Retina (tissue), 1 donor: ENCODE measurements at places on chromosomes 13 and 19.

DNA sequence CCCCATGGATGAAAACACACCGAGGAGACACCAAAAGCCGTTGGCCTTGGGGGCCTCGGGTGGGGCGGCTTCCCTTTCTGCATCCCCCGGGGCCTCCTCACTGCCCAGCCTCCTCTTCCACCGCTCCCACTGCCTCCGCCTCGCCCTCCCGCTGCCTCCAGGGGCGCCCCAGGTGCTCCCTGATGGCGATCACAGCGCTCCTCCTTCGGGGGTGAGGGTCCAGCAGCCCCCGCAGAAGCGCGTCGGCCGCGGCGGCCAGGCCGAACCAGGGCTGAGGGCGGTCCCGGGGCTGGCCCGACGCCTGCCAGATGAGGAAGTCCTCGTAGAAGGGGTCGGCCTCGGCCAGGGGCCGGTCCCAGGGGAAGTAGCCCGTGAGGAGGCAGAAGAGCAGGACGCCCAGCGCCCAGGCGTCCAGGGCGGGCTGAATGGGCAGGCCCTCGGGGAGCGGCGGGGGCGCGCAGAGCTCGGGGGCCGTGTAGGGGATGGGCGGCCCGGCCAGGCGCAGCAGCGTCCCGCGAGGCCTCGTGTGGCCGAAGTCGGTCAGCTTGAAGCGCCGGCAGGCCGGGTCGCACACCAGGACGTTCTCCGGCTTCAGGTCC is 7.2 kb downstream of the SBK2 start:
- DNase-seq: no peak

- DNase-seq: no peak
Measured at GRCh38 chr13:30819136-30819888, 84.0 kb downstream of the ALOX5AP start.

DNA sequence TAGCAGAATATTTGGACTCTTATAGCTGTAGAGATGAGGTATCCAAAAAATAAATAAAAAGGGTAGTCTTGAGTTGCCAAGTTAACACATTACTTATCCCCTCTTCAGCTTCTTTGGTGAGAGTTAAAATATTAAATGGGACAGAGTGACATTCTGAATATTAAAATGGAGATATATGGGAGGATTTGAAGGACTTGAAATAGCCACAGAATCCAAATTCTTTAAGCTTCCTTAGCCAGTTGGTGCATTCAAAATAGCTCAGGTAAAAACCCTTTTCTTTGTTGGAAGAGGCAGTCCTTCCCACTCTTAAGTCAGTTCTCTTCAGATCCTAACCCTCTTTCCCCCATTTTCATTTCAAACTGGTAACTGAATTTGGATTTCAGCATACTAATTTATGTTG is 130.1 kb upstream of the KLF12 start:
- no peak for DNase-seq

- peak; percentile 32 for DNase-seq
Measured at GRCh38 chr13:36131931-36132297, 732 bp upstream of the DCLK1 start.

GRCh38 chr13:113209759-113210421 is 477 bp downstream of the CUL4A start:
- peak; percentile 76 for DNase-seq

GRCh38 chr13:34107806-34108205 is 289.9 kb downstream of the RFC3 start:
- DNase-seq: no peak

DNA sequence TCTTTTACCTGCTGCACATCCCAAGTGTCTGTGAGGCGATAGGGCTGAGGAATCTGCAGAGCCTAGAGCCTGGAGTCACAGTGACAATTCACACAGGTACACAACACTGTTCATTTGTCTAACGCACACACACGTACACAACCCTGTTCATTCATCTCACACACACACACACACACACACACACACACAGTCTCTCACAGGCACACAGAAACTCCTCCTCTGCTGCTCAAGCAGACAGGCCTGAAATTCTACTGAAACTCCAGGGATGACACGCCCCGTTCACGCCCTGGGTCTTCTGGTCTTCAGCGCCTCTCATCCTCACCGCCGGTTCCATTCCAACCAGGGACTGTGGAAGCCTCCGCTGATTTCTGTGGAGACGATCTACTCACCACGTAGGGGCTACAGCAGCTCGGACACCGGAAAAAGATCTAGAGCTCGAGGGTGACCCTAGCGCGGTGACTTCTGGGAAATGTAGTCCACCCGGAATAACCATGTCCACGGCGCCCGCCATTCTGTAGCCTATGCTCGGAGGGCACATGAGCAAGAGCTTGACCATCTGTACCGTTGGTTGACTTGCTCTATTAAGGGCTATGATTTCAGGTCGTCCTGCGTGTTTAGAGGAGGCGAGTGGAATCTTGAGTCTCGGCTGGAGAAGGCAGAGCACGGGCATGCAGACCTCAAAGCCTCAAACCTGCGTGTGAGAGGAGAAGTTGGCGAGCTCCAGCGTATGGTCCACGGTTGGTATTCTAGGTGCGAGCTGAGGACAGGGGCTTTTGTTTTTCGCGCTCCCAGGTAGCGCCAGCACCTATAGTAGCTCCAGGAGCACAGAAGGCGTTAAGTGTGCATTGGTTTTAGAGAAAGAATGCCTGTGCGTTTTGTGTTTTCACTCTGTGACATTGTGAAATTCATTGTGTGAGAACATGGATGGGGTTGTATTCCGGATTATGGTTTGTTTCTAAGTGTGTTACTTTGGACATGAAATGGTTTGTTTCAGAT is 33.4 kb downstream of the ZNF45 start:
- DNase-seq: peak; percentile 92

DNA sequence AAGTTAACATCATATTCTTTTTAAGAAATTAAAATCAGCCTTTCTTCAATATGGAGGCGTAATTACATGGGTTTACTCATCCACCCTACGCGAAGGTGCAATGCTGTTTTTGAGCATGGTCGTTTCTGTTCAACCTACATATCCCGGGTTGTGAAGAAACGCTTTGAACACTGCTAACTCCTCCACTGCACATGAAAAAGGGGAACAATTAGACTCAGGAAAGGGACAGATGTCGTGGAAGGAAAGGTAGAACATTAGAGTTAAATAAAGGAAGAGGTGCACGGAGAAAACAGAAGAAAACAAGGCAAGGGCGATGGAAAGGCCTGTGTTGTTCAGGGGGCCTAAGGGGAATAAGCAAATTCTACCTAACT is 4.1 kb downstream of the ZIC5 start:
- no peak for DNase-seq

DNA sequence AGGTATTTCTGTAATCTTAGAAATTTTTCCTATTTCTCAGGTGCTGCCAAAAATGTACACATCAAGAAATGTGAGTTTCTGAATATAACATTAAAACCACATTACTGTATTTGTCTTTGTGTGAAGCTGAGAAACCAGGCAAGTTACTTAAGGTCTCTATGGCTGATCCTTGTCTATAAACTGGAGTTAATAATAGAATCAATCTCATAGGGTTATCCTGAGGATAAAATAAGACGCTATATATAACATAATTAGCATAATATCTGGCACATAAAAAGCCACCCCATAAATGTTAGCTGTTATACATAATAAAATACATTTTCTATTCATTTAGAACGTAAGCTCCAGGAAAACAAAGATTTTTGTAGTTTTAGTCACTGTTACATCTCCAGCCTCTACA is 6.1 kb downstream of the RNF6 start:
- DNase-seq: no peak

DNA sequence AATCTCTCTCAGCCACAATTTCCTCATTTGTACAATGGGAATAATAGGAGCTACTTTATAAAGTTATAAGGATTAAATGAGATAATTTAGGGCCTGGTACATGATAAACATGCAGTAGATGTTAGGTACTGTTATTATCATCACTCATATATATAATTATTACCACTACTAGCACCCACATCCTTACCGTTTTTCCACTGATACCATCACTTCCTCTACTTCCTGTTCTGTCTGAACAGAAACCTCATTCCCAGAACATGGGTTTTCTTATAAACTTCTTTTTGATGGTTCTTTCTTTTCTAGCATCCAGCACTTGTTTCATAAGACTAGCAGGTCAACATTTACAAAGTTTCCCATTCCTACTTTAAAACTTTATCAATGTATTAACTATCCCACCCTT is 6.3 kb downstream of the CDADC1 start:
- DNase-seq: no peak

DNA sequence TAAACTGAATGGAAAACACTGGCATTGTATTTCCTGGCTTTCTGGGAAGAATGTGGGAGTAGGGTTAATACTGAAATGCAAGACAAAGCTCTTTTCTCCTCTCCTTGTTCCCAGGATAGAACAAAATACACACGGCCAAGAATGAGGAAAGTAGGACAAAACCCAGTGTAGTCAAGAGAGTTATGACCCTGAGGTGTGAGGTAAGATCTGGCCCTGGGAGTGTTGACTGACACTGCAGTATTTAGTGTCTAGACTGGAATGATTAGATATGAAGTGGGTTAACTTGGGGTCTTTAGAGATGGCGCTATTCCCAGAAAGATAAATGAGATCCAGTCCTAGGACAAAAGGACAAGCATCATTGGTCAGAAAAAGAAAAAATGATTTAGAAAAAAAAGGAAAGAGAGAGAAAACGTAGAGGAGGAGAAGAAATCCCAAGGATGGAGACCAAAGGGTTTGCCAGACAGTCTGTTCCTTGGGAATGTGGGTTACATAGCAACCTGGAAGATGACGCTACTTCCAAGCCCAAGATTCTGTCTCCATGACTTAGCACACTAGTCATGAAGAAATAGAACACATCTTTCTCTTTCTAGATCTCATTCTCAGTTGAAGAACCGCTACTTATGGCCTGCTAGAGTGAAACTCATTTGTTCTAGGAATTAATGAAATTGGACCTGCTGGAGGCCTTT is 543.6 kb upstream of the GPC6 start:
- DNase-seq: no peak

- DNase-seq: no peak
Measured at GRCh38 chr19:6947745-6948144, 60.4 kb downstream of the ADGRE1 start.

DNA sequence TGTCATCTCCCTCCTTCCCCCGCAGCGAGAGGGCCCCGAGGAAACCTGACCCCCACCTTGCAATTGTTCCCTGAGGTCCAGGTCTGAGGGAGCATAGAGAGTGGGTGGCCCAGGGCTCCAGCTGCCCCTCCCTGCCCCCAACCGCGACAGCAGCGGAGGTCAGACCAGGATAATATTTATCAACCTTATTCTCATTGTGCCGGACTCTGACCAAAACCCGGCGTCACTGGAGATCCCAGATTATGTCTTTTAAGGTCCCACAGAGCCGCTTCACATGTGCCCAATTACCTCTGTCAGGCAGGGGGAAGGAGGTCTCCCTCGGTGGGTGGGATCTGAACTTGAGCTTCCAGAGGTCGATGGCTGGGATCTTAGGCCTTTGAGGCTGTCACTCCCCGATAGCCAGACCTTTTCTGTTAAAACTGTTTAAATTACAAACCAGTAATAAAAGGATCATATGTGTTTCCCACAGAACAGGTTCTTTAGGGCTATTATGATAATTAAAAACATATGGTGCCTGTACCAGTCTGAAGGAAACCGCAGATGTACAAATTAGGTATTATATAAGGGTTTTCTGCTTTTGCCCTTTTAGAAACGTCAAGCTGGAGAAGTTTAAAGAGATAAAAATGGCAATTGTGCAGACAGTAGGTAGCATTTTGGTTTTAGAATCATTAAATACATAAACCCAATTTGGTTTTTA is 195.5 kb downstream of the ZNF536 start:
- peak; percentile 40 for DNase-seq

- no peak for DNase-seq
Measured at GRCh38 chr13:27440408-27440807, 10.0 kb downstream of the MTIF3 start.

DNA sequence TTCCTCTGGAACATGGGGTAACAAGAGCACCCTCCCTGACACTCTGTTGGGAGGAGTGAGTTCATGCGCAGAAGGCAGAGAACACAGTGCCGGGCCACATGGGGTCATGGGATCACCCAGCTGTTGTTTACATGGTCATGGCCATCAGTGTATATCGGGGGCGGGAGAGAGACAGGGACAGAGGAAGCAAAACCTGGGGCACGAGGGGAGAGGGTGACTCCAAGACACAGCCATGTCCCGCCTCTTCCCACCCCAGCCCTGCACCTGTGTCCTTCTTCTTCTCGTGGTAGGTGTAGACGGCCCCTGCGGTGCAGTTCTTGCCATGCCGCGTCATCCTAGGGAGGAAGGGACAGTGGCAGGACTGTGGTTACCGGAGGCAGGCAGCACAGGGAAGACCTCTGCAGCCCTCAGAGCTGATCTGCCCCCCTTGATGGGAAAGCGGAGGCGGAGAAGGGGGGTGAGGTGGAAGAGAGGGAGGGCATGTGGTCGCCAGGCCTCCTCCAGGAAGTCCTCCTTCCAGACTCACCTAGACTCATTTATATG is 19.9 kb downstream of the NOSIP start:
- DNase-seq: no peak

GRCh38 chr19:45920458-45920857 is 5.9 kb upstream of the NANOS2 start:
- no peak for DNase-seq

- DNase-seq: no peak
Measured at GRCh38 chr13:73090116-73090822, 31.5 kb downstream of the KLF5 start.

- no peak for DNase-seq
Measured at GRCh38 chr13:81488021-81488420, 1147.1 kb upstream of the SPRY2 start.

DNA sequence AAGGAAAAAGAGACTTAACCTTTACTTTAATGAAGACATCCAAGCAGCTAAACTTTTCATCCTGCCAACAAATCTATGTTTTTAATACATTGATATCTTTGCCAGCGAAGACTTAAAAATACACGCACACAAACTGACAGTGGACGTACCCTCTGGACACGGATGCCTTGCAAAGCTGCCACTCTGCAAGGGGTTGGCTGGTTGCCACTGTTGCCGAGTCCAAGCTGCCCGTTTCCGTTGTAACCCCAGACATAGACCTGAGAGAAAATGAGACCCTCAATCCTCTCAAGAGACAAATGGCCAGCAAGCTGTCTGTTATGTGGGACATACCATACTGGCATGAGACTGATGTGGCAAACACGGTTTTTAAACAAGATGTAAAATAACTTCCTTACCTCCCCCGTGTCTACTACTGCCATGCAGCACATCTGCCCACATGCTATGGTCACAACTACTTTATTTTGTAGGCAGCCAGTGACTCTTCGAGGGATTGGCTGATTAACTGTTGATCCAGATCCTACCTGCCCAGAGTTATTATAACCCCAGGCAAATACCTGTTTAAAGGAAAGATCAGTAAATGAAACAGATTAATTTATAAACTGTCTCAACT is 21.2 kb downstream of the RCBTB2 start:
- no peak for DNase-seq

DNA sequence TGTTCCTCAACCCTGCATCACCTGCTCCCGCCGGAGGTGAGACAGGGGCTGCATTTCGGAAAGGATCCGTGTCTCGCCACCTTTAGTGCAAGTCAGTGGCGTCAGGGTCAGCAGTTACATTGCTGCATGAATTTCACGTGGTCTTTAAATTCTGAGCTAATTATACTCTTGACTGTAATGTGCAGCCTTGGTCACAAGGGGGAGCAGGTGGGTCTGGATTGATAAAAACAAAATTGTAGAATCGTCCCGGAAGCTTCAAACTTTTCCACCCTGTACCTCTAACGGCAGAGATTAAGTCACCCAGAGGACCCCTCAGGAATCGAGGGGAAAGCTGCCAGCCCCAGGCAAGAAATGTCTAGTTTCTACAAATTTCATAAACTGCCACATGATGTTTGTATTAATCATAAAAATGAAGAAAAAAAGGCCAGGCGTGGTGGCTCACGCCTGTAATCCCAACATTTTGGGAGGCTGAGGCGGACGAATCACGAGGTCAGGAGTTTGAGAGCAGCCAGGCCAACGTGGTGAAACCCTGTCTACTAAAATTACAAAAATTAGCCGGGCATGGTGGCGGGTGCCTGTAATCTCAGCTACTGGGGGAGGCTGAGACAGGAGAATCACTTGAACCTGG is 20.2 kb downstream of the BBC3 start:
- peak; percentile 73 for DNase-seq
